ENCODE measurements at places on chromosomes 3 and 15.

- DNase-seq: no peak
These were observed 23.2 kb downstream of the SCN11A start for GRCh38 chr3:39028546-39028945.

GRCh38 chr3:60276615-60277014 is 974.6 kb downstream of the FHIT start:
- no peak for DNase-seq

DNA sequence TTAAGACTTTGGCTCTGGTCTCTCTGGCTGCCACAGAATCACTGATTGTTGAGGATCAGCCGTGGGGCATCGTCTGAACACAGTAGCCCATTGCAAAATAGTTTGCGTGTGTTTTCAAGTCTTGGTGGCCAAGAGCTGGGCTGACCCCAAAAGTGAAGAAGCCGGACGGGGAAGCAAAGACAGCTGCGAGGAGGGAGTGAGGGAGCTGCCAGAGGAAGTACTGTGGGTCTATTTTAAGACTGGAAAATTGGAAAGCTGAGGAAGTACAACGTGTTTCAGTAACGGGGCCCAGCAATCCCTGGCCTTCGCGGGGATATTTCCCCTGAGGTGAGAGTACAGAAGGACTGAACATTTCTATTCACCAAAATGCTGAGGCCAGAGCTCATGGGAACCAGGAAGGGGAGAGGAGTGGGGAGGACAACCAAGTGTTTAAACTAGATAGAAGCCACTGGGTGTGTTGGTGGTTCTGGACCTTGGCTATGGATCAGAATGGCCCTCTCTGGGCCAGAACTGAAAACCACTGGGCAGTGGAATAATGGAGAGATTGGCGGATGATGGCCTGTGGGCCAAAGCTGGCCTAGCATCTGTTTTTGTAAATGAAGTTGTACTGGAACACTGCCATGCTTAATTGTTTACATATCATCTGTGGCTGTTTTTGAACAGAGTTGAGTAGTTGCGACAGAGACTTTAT is 34.1 kb upstream of the LIMD1 start:
- no peak for DNase-seq

- no peak for DNase-seq
These were observed 354.3 kb downstream of the FGF12 start for GRCh38 chr3:192373032-192373431.

- DNase-seq: no peak
These were observed 67.4 kb downstream of the XXYLT1 start for GRCh38 chr3:195203606-195204005.

DNA sequence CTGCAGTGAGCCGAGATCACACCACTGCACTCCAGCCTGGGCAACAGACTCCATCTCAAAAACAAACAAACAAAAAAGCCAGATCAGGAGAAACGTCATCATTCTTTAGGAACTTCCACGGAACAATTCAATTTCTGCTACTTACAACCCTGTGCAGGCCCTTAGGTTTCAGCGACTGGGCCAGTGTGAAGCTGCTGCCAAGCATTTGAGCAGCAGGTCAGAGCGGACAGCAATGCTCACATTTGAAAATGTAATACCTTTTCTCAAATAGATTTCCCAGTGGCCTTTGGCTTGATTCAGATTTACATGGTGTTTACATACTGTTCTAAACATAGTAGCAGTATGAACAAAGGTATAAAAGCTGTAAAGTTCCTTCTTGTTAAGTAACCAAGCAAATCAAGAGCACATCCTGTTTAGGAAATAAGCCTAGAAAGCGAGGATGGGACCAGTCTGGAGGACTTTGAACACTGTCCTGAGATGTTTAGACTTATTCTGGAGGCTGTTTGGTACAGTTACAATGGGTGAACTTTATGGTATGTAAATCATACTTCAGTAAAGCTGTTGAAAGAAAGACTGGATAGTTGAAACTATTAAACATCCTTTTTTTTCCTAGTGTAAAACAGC is 141.2 kb downstream of the HCN4 start:
- no peak for DNase-seq

DNA sequence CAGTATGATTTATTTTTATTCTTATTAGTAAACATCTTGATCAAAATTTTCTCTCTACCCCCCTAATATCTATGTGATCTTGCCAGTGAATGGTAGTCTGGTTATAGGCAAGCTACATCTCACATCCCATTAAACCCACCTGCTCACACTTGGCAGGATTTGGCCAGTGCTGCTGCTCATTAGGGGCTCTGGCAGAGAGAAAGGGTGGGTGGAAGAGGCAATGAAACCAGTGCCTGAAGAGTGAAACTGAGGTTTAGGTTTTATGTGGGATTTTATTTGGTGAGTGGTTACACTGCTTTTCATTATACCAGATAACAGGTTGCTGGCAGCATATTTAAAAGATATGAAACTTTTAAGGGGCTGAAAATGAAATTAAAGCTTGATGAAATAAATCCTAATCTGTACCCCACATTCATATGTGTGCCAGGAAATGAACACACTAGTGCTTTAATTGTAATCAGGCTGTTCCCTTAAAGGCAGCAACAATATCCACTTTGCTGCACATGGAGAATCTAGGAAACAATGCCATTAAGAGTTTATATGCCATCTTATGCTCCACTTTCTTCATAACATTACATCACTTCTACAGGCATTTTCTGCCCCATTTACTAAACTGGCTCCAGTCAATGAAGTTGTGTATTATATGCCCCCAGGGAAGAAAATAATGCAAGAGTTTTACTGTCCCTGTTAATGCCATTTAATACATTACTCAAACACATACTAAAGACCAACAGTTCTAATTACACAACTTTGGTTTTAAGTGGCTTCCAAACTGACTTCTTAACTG is 688.7 kb downstream of the MECOM start:
- DNase-seq: no peak

- DNase-seq: no peak
These were observed 67.2 kb downstream of the LIPC start for GRCh38 chr15:58498821-58499580.

- DNase-seq: no peak
These were observed 354.1 kb downstream of the GABRG3 start for GRCh38 chr15:27324886-27325615.

DNA sequence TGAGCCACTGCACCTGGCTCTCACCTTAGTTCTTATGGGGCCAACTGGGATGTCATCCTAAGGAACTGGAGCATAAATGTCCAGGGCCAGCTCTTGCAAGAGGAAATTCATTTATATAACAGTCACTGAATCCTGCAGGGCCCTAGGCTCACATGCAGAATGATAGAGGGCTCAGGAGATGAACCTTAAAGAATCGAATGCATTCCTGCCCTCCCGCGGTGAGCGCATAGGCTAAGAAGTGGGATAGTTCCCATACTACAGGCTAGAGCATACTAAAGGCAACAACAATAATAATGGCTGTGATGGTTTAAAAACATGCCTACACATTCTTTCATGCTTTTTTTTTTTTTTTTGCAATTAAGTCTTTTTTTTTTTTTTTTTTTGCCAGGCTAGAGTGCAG is 17.1 kb upstream of the CSRNP1 start:
- DNase-seq: no peak

DNA sequence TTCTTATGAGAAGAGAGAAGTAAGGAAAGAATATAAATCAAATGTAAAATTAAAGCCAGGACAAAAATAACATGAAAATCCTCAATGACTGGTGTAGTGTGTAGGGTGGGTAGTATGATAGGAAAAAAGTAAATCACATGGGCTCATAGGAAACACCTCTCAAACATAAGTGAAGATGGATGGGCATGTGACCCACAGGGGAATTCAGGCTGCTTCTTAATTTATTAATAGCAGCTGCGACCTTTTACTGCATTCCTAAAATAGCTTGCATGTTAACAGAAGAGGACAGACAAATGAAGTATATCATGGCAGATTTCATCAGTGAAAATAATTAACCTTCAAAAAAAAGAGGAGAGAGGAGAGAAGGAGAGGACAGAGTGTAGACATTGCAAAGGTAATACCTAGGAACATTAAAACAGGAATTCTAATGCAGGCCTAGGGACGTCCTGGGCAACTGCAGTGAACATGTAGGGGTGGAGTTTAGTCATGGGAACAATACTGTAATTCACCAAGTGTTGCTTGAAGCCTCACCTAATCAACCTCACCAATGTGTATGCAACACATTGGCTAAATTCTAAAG is 132.9 kb downstream of the KCNMB2 start:
- DNase-seq: no peak

GRCh38 chr3:28606283-28606682 is 257.7 kb upstream of the AZI2 start:
- no peak for DNase-seq

- DNase-seq: no peak
These were observed 152.0 kb downstream of the ZBBX start for GRCh38 chr3:167228135-167228534.

DNA sequence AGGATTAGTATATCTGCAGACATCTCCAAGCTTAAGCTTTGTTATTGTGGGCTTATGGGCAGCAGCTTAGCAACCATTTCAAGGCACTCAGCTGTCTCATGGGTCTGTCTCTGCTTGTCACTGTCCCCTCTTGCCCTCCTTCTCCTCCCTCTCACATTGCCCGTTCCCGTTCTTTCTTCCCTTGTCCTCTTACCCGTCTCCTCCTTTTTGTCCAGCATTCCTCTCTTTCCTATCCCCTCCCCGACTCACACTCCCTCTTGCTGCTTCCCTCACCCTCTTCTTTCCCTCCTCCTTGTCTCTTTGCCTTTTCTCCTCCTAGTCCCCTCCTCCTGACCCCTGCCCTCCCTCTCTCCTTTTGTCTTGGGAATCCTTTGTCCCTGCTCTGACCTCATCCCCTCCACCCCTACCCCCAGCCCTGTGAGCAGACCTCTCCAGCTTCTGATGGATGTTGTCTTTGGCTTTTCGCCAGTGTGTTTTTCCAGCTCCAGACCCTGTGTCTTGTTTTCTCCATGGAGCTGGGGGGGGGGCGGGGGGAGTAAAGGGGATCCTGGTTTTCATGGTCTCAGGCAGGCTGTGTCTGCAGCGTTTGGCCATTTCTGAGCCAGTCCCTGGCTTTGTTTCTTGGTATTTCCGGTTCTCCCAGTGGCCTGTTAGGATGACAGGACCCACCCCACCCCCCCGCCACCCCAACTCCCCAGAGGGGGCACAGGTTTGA is 47.9 kb upstream of the TRAK1 start:
- no peak for DNase-seq

- DNase-seq: no peak
These were observed 18.0 kb upstream of the RAB7A start for GRCh38 chr3:128707928-128708494.

- DNase-seq: no peak
These were observed 31.0 kb upstream of the ADAMTS17 start for GRCh38 chr15:100372739-100373119.

GRCh38 chr3:55571216-55571813 is 84.2 kb upstream of the WNT5A start:
- no peak for DNase-seq

DNA sequence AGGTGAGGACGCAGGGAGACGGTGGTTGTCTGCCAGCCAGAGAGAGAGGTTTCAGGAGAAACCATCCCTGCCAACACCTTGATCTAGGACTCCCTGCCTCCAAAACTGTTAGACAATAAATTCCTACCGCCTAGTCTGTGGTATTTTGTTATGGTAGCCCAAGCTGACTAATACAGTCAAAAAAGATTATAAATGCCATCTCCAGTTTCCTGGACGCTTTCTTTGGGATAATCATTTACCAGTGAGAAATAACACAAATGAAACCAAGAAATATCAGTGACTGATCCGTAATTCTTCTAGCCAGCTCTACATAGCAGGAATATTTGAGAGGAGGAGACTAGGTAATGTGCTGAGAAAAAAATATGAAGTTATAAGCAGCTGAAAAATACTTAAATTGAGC is 707.8 kb upstream of the LMCD1 start:
- no peak for DNase-seq

DNA sequence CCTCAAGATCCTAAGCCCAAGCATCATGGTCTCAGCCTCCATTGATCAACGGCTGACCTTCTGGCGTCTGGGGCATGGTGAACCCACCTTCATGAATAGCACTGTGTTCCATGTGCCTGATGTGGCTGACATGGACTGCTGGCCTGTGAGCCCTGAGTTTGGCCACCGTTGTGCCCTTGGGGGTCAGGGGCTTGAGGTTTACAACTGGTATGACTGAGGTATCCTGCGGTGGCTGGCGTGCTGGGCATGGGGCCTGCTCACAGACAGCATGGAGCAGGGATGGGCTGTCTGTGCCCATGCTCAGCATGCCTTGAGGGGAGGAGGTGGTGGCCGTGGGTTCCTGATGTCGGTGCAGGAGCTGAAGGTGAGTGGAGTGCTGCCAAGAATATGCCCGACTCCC is 3.3 kb downstream of the DALRD3 start:
- no peak for DNase-seq

DNA sequence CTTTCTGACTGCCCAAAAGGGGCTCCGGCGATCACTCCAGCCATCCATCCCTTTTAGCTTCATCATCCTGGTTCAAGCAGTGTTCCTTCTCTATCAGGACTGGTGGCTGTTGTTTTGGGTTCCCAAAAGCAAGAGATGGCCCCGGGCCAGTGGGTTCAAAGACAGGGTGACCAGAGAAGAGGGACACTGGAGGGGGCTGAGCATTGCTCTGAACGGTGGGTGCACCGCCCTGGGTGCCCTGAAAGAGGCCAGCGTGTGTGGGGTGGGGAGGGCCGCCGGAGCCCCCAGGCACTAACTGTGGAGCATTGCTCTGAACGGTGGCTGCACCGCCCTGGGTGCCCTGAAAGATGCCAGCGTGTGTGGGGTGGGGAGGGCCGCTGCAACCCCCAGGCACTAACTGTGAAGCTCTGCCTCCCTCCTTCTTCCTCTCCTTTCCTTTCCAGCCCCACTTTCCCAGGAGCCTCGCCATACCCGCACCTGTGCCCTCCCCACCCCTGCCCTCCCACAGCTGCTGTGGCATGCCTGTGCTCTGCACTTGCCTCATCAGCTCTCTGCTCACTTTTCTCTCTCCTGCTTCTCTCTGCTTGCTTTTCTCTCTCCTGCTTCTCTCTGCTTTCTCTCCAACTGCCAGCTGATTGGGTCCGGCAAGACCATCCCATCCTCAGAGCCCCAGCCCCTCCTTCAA is 37.4 kb upstream of the OR4F6 start:
- no peak for DNase-seq

DNA sequence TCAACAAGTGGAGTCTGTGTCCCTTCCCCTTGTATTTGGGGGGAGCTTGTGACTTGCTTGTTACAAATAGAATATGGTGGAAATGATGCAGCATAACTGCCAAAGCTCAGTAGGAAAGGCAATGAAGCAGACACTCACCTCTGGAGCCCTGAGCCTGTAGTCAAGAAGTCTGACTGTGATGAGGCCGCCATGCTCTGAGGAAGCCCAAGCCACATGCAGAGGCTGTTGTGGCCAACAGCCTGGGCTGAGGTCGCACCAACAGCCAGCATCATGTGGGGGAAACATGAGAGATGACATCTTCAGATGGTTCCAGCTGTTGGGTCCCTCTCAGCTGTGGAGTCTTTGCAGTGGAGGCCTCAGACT is 161.4 kb downstream of the CHSY1 start:
- no peak for DNase-seq

DNA sequence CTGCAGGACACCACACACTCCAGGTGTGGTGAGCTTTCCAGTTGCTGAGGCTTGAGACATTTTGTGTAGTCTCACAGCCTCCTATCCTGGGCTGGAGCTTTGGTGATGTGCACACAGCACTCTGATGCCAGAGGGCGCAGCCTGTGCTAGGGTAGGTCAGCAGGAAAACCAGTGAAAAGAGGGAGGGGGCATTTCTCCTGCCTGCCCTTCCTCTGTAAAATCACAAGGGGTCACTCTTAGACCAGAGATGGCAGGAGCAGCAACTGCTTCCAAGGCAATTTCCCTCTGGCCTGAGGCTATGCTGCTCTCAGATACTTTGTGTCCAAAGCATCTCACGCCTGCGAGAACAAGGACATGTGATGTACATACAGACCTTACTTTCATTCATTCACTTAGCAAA is 16.5 kb upstream of the MUSTN1 start:
- peak; percentile 34 for DNase-seq

Data from CD4-positive, alpha-beta T cell treated with Interleukin-17A for 4 hours (primary cell).